ENCODE measurements at places on chromosomes 1 and 21. TPM values are rescaled to one million over a fixed set of nuclear protein-coding genes. Genes with fewer than 3 reads are reported as not detected.

GRCh38 chr1:53559854-53560580, 100.8 kb downstream of the DMRTB1 start:
- no peak for DNase-seq

- no peak for DNase-seq
Measured at GRCh38 chr1:209134001-209134400, 449.5 kb upstream of the CAMK1G start.

DNA sequence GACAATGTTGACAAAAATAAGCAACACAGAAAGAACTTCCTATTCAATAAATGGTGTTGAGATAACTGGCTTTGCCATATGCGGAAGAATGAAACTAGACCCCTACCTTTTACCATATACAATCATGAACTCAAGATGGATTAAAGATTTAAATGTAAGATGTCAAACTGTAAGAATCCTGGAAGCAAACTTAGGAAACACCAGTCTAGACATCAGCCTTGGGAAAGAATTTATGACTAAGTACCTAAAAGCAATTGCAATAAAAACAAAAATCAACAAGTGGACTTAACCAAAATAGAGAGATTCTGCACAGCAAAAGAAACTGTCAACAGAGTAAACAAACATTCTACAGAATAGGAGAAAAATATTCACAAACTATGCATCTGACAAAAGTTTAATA, 16.1 kb upstream of the CLDN8 start:
- peak; percentile 26 for DNase-seq

DNA sequence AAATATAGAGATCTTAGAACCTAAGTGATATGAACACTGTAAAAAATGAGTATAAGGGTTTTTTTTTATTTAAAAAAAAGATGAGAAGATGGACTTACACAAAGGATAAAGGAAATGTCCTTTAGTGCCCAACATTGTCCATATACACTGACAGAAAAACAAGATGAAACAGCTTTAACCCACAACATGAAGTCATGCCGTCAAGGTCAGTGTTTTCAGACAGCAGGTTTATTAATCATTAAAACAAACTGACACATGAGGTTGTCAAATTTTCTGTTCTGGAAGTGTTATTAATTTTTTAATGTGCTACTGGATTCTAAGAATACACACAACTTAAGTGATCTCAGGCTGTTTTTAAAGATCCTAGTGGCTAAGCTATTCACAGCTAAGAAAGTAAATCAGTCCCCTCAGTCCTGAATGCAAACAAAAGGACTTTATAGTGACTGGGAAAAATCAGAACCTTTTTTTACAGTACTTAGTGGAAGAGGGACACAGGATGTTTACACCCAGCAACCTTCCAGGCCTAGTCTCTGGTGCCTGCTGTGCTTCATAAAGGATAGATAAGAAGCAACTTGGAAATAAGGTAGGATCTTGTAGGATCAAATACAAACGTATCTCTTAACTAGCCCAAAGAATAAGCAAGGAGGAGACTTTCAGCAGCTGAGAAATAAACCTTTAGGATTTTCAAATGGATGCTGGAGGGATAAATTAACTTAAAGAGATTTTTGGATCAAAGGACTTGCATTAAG, 21.9 kb upstream of the PKN2 start:
- no peak for DNase-seq

GRCh38 chr1:96234299-96234698, 487.3 kb upstream of the PTBP2 start:
- peak; percentile 23 for DNase-seq

DNA sequence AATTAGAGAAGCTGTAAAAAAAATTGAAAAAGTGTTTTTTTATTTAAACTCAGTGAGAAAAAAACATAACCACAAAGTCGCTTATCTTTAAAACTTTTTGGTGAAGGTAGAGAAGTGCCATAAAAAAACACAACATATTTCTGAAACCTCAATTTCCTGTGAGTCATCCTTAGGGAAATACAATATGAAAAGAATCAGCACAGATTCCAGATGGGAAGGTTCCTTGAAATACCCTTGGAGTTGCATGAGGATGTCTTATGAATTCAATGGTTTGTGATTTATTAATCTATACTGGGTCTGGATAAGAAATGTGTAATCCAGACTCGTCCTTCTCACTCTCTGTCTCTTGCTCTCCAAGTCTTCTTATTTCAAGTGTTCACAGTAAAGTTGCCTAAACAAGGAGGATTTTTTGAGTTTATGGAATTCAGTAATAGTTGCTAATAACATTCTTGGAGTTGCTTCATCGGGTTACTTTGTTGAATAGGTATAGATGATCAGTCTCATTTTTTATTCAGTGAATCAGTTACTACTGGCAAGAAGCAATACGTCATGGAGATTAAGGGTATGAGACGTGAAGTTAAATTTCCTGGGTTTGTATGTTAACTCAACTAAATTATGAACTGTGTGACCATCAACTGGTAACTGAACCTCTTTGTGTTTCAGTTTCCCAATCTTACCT, 191.4 kb downstream of the KCNK2 start:
- peak; percentile 75 for DNase-seq

DNA sequence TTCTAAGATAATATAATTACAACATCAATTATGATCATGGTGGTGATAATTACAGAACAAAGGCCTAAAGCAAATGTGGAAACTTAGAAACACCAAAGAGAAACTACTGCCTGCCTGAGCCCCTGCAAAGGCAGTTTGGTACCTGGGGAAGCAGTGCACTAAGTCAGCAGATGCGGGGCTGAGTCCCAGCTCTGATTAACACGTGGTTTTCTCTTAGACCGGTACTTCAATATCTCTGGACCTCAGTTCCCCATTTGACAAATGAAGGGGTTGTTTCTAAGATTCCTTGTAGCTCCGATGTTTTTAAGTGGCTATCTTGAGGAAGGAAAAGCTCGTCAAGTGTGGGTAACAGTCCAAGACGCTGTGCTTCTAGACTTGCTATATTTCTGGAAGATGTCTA, 16.7 kb upstream of the PLEKHA6 start:
- no peak for DNase-seq

DNA sequence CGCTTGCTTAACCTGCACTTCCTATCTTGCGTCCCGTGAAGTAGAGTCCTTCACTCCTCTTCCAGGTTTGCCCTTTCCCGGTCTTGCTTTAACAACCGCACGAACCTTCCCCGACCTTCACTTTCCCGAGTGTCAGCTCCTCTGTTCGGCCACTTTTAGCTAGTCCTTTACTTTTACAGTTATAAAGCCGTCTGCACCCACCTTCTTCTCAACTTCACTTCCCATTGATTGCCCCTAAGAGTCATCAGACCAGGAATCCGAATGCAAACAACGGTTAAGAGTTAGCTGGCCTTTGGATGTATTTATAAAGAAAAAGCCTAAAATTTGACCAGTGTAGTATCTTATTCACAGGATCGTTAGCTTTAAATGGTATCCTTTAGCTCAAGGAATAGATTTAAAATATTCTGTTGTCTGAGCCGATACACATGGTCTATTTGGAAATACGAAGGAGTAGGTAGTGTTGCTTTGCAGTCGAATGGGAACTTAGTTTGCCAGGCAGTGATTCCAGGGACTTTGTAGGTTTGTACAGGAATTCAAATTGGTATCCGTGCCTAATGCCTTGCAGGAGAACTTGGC, 1.4 kb downstream of the PPP2R5A start:
- peak; percentile 51 for DNase-seq

DNA sequence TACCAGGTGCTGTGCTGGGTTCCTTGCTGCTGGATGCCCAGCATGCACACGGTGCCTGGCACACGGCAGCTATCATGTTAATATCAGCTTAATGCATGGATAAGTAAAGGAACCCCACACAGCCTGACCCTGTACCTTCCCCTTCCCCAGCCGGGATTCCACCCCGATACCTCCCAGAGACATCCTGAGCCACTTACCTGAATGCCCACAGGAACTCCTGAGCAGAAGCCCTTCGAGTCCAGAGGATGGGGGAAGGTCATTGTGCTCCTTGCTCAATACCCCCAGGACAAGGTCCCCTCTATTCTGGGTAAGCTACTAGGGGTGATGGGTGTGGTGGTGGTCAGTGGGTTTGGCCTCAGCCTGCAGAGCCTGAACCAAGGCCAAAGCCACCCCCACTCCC, 1.4 kb downstream of the FAM131C start:
- no peak for DNase-seq

Gene NHLH1
- polyA plus RNA-seq: 0.31 TPM

Gene CFHR3
- not detected for polyA plus RNA-seq

Gene LYPD8
- polyA plus RNA-seq: not detected

Measured in GM23248 (cell line).